NCI-H2171 (cell line): ENCODE measurements at places on chromosomes 12 and 14.
A peak's percentile ranks its signal among the peaks of the same experiment; 100 is the strongest.

DNA sequence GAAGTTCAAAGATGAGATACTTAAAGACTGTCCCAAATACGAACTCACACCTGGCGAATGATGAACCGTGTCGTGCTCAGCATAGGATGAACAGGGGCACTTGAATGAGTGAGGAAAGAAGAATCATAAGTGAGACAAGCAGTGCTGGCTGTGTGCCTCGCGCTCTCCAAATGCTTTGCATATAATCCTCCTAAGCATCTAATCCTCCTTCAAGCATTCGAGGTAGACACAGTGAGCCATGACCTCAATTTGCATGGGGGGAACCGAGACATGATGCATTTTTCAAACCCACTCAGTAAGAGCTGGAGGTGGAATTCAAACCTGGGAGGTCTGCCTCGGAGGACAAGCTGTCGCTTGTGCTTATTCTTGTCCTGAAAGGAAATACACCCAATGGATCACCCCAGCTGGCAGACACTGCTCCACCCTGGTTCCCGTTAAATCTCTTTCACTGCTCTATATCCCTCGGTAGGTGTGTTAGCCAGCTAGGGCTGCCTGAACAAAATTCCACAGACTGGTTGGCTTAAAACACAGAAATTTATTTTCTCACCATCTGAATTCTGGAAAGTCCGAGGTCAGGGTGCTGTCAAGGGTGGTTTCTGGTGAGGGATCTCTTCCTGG lies 274.0 kb downstream of the SLC15A4 start:
- no peak for DNase-seq

GRCh38 chr12:26987634-26988424 lies 26.4 kb downstream of the TM7SF3 start:
- no peak for DNase-seq

DNA sequence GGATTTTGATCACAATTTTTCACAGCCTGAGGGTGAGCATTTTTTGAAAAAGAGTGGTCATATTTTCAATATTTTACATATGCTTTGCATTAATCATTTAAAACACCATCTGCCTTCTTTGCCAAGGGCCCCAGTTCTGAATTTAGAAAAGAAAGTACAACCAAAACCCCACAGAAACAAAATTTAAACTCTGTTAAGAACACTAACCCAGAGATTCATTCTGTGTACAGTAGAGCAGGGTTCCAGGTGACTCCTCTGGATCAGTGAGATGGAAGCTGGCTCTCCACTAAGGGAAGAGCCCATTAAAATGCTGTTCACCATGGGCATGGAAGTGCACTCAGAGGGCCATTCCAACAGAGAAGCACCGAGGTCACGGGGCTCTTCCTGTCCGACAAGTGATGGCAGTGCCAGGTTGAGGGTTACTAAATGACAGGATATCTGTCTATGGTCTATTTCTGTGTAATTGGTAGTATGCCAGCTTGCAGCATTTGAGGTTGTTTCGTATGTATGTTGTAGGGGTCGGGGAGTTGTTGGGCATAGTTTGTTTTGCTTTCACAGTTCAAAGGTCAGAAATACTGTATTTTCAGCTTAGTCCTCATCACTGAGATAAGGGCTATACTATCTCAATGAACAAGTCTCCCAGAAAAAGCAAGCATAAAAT lies 95.9 kb downstream of the SLC35F4 start:
- no peak for DNase-seq

DNA sequence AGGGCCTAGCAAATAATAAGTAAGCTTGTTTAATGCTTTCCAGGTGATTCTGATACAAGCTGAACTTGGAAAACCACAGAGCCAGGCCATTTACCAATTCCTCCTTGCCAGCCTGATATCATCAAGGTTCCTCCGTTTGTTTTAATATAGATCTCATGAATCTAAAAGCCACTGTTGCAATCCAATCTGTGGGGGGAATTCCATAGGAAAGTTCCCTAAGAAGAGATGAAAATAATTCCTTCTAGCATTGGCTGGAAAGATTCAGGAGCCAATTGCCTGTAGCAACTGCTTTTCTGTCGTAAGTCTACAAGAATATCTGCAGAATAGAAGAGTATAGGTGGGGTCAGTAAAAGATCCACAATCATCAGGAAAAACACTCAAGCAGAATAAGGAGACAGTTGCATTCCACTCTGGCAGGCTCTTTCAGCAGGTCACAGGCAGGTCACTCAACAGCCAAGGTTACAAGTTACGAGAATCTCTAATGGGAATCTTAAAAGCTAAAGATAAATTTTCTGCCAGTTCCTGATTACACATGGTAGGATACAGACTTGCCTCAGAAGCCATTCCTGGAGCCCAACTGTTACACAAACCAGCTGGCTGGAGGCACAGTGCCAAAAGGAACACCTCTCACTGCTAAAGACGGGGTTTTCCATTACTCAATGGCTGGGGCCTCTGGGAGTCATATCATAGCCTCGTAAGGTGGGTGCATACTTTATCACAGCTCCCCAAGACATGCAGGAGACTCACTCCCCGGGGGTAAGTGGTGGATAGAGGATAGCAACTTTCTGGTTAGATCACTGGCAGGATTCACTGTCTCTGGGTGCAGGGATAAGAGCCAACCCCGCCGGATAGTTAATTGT lies 43.6 kb downstream of the FGD6 start:
- DNase-seq: peak; percentile 54

DNA sequence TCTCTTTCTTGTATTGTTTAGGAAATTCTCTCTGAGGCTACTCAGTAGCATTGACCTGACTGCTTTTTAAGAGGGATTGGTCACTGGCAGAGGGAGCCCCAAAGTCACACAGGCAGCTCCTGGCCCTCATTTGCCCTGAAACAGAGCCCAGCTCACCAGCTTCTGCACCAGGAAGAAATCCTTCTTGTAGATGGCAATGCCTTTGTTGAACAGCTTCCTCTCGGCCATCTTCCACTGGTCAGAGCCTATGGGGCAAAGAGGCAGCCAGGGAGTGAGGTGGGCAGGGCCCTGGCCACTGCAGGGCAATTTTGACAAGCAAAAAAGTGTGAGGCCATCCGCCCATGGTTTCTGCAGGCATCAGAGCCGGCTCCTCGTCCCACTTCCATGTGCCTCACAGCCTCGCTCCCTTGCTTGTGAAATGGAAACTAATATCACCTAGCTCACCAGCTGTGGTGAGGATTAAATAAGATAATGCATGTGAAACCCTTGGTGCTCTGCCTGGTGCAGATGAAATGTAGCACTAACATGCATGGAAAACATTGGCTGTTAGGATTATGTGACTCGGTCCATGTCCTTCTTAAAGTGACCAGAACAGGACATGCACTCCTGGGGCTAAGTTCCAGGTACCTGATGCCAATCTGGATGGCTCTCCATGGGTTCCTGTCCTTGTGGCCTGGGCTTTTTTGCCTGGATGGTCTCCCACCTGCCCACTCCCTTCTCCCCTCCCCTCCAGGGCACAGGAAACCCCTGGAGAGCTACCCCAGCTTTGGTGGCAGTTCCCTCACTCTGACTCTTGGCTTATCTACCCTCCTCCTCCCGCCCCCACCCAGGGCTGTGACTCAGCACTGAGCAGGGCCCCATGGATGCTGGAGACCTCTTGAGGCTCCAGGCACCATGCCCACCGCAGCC lies 11.2 kb upstream of the PNMA1 start:
- no peak for DNase-seq

DNA sequence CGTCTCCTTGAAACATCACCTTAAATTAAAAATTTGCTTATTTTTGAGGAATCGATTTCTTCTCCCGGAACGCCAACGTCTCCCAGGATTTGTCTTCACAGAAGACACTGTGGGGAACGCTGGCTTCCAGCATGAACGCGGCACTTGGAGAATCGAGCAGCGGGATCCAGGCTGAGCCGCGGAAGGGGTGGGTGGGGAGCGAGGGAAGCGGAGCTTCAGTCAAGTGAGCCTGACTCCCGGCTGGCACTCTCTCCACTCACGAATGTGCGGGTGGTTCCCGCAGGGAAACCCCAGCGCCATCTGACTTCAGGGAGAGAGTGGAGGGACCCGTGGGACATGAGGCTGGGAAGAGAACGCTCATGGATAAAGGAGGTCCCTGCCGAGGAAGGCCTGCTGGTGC lies 506.0 kb upstream of the TMEM132C start:
- DNase-seq: no peak

GRCh38 chr12:96424601-96425000 lies 24.4 kb upstream of the CDK17 start:
- DNase-seq: no peak
